NCI-H446 (cell line): ENCODE measurements at places on chromosomes 3 and 15.

GRCh38 chr15:42158941-42159340, 2.5 kb upstream of the PLA2G4F start:
- DNase-seq: no peak

GRCh38 chr3:74523811-74524210, 90.6 kb downstream of the CNTN3 start:
- DNase-seq: no peak

DNA sequence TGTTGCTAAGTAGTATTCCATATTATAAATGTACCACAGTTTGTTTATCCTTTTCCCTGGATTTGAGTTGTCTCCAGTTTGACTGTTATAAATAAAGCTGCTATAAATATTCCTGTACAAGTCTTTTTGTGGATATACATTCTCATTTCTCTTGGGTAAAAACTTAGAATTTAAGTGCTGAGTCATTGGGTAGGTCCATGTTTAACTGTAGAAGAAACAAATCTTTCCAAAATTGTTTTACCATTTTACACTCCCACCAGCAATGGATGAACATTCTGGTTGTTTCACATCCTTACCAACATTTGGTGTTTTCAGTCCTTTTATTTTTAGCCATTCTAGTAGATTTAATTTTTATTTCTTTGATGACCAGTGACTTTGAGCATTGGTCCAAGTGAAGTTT, 74.0 kb upstream of the TNFAIP8L3 start:
- DNase-seq: no peak

DNA sequence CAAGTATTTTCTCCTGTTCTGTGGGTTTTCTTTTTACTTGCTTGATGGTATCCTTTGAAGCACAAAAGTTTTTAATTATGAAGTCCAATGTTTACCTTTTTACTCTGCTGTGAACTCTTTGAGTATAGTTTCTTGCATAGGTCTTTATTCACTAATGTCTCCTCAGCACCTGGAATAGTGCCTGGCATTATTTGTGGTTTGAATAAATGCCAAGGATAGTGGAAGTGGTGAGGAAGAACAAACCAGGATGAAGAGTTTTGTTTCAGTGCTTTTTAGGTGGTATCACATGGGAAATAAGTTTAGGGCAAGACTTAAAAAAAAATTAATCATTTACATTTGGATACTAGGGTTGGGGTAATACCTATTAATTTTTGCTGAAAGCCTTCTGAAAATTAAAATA, 25.7 kb downstream of the GPD1L start:
- no peak for DNase-seq

DNA sequence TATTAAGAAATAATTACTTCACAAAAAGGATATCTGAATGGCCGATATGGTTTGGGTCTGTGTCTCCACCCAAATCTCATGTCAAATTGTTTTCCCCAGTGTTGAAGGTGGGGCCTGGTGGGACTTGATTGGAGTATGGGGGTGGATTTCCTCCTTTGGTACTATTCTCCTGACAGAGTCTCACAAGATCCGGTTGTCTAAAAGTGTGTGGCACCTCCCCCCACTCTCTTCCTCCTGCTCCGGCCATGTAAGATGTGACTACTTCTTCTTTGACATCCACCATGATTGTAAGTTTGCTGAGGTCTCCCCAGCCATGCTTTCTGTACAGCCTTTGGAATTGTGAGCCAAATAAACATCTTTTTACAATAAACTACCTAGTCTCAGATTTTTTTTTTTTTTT, 34.5 kb downstream of the ZBTB11 start:
- no peak for DNase-seq

- no peak for DNase-seq
These were observed 169.0 kb upstream of the NECTIN3 start for GRCh38 chr3:110902453-110903085.

- DNase-seq: no peak
These were observed 74.2 kb upstream of the FNDC3B start for GRCh38 chr3:171965067-171965712.

- DNase-seq: peak; percentile 26
These were observed 1.4 kb upstream of the CHMP2B start for GRCh38 chr3:87225659-87226058.

DNA sequence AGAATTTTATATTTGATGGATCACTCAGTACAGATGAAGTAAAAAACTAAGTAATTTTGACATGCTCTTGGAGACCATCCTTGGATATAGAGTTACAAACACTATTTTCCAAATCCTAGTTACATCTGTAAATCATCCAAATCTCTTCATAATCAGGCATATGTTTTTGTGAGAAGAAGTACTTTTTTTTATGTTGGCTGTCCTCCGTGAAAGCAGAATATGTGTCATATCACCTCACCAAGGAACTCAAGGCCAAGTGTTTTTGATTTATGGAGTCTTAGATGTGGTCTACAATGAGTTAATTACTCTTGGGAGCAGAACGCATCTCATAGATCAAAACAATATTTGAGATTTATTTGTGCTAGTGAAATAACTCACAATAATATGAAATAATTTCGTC, 416.5 kb upstream of the TGFBR2 start:
- peak; percentile 79 for DNase-seq

DNA sequence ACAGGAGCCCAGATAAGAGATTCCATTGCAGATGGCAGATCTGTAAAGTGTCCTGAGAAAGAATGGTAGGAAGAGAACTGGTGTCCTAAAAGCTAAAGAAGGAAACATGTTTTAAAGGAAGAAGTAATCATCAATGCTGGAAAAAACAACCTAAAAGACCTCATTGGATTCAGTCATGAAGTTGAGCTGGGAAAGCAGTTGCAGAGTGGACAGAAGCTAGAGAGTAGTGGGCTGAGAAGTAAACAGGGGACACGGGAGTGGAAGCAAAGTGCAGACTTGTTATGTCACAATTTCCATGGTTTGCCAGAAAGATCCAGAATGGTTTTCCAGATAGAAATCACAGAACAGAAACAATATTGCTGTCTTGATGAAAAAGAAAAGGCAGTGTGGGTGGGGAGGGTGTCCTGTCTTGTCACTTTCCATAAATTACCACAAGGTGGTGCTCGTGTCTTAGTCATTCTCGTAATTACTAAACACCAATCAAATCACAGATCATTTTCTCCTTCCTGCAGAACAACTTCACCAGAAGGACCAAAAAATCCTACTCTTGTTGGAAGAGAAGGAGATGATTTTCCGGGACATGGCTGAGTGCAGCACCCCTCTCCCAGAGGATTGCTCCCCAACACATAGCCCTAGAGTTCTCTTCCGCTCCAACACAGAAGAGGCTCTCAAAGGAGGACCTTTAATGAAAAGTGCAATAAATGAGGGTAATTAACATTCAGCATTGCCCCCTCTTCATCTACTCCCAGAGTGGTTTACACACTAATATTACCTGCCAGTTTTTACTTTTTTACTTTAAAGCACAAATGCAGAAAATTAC, 64.5 kb downstream of the KLHL25 start:
- DNase-seq: peak; percentile 73

GRCh38 chr15:83299462-83299861, 15.0 kb upstream of the BNC1 start:
- DNase-seq: no peak

DNA sequence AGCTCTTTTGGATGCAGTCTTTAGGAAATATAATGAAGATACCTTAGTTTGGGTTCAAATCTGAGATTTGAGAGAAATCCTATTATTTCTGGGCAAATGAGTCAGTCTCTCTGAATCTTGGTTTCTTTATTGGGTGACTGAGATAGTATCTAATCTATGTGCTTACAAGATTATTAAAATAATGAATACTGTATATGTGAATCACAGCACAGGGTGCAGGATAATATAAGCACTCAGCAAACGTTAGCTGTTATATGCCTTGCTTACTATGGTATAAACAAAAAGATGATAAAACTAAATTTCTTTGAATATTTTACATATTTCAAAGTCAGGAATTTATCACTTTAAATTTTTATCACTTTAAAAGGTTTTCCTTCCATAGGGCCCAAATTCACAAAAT, 29.6 kb downstream of the FGF7 start:
- DNase-seq: no peak

GRCh38 chr3:126616931-126617330, 38.0 kb downstream of the TXNRD3 start:
- DNase-seq: no peak

- DNase-seq: no peak
These were observed 728 bp downstream of the TRANK1 start for GRCh38 chr3:36944012-36944640.

- DNase-seq: peak; percentile 53
These were observed 6.2 kb downstream of the MELTF start for GRCh38 chr3:197023241-197023997.

GRCh38 chr3:108053067-108053466, 37.8 kb downstream of the CD47 start:
- peak; percentile 80 for DNase-seq

DNA sequence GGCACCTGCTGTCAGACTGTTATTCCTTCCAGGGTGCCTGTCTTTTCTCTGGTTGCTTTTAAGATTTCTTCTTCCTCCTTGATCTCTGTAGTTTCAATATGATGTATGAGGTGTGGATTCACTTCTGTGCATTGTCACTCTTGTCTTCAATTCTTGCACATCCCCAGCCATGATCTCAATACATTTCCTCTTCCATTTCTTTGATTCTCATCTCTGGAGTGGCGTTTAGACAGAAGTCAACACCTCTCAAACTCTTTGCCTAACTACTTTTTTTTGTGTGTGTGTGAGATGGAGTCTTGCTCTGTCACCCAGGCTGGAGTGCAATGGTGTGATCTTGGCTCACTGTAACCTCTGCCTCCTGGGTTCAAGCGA, 224.4 kb upstream of the LYSMD4 start:
- DNase-seq: no peak

GRCh38 chr3:155244216-155244615, 49.3 kb downstream of the STRIT1 start:
- DNase-seq: peak; percentile 55

- peak; percentile 81 for DNase-seq
These were observed 126.7 kb upstream of the PRICKLE2 start for GRCh38 chr3:64351713-64352638.

GRCh38 chr3:36823806-36824205, 59.5 kb upstream of the DCLK3 start:
- DNase-seq: no peak

GRCh38 chr3:167228135-167228534, 152.0 kb downstream of the ZBBX start:
- DNase-seq: no peak

DNA sequence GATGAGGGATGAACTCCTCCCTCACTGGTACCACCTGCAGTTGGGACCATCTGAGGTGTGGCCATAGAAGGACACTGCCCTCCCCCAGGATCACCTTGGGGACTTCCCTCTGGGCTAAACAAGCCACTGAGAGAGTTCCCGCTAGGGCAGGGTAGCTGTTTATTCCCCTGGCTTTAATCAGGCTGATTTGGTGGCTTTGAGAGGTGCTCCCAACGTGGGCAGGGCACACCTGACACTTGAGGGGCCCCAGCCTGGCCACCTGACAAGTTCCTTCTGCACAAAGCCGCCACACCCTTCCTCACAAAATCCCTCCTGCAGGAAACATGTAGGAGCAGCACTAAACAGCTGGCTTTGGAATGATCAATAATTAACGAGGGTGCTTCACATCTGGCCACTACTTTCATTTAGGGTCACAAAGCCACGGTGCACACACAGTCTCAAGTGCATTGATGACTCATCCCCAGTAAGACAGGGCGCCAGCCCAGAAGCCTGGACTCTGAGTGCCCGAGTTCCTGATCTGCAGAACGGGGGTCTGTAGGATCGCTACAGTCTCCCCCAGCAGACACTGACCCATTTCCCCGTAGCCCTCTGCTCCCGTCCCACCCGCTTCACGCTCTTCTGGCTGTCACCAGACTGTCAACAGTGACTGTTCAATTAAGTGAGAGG, 75.1 kb downstream of the ATP10A start:
- no peak for DNase-seq

GRCh38 chr3:31962801-31963205, 18.3 kb downstream of the OSBPL10 start:
- DNase-seq: no peak

DNA sequence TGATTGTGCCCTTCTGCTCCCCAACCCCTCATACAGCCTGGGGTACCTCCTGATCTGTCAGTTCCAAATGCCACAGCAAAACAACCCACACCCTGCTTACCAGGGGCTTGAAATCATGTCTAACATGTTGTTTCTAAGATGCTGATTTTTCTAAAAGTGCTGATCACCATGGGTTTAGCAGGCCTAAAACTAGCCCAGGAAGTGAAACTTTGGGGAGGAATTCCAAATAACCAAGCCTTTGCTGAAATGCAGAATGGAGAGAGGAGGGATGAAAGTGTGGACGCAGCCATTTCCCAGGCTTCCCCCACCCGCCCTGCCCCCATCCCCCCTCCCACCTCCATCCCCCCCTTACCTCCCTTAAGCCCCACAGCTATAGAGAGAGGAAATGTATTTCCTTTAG, 2.0 kb upstream of the HRH1 start:
- DNase-seq: no peak

DNA sequence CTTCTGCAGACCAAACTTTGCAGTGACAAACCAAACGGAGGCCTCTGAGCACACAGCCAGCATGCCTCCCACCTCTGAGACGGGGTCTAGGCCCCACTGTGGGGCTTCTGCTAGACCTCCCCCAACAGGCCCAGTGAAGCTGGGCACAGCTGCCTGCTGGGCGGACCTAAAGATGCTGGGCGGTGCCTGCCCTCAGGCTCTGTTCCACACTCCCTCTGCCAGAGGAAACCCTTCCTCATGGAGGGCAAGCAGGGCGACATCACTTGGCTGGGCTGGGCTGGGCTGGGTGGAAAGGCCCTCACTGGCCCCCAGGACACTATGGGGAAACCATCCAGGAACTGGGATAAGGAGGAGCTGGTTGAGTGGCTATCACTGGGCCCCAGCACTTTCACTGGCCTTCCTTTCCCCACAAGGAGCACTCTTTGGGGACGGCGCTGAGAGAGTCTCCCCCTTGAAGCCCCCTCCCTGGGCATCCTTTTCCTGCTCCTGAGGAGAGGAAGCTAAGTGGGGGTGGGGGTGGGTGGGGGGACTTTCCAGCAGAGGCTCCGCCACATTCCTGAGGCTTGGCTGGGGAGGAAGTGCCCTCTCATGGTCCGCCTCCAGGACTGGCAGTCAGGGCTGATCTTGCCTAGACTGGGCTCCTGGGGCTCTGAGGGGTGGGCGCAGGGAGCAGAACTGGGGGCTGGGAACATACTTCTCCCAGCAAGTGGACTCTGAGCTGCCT, 98.1 kb upstream of the HACD2 start:
- DNase-seq: no peak

DNA sequence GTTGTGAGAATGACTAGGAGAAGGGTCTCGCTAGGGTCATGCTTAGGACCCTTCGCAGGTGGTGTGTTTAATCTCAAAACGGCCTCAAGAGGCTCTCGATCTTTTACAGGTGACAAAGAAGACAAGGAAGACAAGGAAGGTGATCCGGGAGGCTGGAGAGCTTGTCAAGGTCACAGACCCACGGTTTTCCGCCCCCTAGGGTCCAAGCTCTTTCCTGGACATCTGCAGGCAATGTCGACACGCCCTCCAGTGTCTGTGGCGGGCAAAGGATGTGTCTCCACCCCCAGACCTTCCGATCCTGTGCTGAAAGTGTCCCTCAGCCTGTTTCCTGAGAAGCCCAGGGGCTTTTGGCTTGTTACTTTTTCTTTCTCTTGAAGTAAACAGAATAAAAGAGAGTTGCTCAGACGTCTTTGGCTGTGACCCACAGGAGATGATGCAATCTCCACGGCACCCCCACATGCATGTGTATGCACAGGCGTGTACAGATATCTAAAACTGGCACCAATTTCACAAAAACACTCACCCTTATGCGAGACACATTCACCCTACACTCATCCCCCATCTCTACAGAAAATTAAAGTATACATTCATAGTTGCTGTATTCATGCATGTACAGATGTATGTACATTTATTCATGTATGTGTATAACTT, 108.8 kb downstream of the KLF13 start:
- DNase-seq: peak; percentile 12
